ENCODE measurements at places on chromosomes 12 and 14.

DNA sequence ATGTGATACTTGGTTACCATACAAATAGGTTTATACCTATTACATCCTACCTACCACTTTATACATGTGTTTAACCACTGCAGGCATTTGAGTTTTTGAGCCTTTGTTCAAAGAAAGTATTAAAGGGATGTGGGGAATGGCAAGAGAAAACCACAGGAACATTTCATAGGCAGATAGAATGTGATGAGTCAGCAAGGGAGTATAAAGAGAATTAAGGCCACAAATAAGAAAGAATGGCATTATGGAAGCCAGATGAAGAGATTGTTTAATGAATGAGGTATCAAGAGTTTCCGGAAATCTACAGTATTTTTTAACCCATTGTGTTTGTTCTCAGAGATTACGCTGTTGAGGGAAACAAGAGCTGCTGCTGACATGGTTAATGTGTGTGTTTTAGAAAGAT is 66.9 kb downstream of the METTL25 start:
- DNase-seq = no peak

DNA sequence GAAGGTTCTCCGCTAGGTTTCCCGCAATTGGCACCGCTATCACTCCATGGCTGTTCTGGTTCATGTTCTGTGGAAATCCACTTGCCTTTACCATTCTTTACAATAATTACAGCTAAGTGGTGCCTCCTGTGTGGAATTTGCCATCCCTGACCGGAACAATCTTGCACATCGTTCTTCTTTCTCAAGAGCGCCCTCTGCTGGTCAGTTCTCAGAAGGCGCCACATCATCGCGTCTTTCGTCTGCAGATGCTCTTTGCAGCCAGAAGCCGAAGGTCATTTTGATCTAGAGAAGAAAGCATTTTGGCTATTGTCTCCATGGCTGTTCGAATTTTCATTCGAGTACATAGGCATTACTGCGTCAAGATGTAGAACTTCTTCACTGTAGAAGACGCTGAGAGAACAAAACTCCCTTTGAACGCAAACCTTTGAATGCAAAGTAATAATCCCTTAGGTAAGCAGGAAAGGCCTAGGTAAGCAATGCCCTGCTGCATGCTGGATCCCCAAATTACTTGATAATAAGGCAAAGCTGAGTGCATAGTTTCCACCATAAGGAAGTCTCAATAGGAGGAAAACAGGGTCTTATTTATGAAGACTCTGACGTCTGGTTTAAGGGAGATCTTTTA is 10.1 kb upstream of the RTRAF start:
- peak; percentile 80 for DNase-seq

- DNase-seq = no peak
These were observed 83.5 kb downstream of the CAND1 start for GRCh38 chr12:67352682-67353081.

- no peak for DNase-seq
These were observed 29.2 kb upstream of the C14orf180 start for GRCh38 chr14:104550340-104550860.

DNA sequence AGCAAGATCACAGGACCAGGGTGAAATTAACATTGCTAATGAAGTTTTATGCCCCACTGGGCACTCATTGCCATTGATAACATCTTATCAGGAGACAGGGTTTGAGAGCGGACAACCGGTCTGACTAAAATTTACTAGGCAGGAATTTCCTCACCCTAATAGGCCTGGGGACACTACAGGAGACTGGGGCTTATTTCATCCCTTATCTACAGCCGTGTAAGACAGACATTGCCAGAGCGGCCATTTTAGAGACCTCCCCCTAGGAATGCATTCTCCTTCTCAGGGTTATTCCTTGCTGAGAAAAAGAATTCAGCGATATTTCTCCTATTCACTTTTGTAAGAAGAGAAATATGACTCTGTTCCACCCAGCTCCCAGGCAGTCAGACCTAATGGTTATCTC is 8.3 kb downstream of the OR4K17 start:
- DNase-seq = no peak

DNA sequence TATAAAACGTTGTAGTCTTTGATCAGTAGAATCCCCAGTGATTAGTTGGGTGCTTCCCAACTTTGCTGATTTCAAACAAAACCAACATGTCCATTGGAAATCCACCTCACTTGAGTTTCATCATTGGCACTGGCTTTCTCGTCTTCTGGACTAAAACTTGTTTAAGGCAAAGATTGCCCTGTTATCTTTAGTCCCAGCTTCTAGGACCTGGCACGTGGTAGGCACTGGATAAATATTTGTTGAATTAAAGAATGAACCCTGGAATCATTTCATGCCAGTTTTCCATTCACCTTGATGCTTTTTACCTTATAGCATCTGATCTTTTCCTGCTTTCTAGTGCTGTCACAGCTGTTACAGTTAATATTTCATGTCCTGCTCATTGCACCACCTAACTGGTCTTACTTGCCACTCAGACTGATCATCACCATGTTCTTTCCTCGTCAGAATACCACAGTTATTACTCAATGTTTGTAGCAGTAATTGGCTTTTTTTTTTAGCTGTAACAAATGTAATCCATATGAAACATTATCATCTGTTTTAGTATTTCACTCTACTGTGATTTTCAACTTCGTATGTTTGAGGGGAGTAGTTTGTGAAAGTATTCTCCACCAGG is 7.3 kb upstream of the C12orf50 start:
- no peak for DNase-seq

- DNase-seq = no peak
These were observed 89.9 kb downstream of the NKX2-1 start for GRCh38 chr14:36430169-36430568.

DNA sequence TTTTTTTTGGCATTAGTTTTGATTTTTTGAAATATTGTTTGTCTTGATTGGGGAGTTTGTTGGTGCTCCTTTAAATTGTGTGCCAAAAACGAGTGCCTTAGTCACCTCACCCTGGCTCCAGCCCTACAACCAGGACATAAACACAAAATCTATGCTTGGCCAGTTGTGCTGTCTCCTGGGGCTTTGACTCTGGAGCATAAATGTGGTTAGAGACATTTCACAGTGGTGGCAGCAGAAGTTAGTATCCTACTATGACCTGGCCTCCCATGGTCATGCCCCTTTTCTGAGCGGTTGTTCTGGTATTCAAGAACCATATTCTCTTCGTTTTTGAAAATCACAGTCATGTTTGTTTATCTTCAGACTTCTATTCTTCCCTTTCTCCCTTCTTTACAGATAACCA is 70.7 kb upstream of the PSMA6 start:
- no peak for DNase-seq

- no peak for DNase-seq
These were observed 167.5 kb upstream of the NOVA1 start for GRCh38 chr14:26765301-26765700.

DNA sequence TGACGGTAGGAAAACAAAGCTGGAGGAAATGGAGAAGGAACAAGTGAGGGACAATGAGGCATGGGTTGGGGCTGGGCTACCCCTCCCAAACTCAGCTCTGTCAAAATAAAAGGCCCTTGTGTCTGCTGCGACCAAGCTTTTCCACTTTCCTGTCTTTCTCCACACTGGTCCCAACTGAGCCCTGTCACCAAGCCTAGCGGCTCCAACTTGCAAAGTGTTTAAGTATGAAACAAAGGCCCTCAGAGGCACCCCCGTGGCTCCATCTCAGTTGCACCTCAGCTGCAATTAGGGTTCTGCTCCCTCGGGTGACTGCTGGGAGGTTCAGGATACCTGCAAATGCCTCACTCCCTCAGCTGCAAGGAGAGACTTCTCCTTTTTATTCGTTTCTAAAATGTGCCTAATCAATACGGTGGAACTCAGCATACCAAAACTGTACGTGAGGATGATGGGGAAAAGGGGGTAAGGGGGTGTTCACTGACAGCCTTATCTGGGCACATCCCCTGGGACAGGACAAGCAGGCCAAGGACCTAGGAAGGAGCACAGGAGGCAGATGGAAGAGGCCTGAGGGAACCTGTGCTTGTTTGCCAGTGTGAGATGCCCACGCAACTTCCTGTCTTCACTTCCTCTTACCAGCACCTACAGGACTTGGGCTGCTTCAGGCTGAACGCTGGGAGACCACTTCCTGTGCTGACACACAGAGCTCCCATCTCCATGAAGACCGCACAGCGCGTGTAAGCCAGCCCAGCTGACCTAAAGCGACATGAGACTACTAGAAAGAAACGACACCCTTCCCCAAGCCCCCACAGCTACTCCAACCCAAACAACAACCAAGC is 8.9 kb downstream of the VAMP1 start:
- DNase-seq = peak; percentile 58

- no peak for DNase-seq
These were observed 5.4 kb downstream of the VWF start for GRCh38 chr12:6118891-6119568.

GRCh38 chr12:54442961-54443360 is 23.9 kb upstream of the ITGA5 start:
- DNase-seq = no peak

DNA sequence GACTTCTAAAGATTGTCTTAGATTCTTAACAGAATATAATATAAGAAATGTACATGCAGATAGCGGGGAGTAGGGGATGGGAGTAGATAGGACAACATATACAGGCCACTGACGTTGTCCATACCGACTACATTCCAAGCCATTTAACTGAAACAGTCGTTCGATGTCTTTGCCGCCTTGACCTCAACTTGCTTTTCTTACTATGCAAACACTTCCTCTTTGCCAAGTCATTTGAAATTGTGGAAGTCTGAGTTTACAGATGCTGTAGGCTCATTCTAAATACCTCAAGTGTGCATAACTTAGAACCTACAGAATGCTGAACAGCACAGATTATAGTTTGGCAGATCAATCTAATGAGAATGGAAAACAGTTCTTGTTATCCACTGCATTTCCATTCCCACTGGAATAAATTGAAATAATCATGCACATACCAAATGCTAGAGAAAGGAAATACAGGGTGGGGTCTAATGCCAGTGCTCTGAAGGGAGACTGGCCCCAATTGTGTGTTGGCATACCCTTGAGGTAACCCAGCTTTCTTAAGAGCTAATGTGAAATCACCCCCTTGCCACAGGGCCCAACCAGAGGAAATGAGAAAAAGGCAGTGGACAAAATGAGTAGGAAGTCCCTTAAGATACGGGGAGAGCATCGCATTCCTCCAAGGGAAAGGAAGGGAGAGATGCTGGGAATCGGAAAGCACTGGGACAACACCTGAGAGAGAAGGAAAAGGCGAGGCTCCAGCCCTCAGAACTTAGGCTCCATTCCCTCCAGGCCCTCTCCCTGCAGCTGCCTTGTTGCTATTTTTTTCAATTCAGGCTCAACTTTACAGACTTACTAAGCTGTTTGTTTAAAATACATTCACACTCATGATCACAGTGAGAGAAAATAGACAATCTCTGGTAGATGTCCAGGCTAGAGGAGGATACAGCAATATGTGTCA is 380.9 kb upstream of the TMTC1 start:
- DNase-seq = no peak

DNA sequence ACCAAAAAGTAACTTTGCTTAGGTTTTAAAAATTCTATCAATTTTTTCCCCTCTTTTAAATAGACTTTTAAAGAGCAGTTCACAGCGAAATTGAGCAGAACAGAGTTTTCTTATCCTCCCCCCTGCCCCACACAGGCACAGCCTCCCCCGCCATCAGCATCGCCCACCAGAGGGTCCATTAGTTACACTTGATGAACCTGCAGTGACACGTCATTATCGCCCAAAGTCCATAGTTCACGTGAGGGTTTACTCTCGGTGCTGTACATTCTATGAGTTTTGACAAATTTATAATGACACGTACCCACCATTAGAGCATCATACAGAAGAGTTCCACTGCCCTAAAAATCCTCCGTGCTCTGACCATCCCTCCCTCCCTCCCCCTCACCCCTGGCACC is 58.4 kb downstream of the FZD10 start:
- DNase-seq = no peak

GRCh38 chr14:98958048-98958631 is 313.9 kb downstream of the BCL11B start:
- no peak for DNase-seq

DNA sequence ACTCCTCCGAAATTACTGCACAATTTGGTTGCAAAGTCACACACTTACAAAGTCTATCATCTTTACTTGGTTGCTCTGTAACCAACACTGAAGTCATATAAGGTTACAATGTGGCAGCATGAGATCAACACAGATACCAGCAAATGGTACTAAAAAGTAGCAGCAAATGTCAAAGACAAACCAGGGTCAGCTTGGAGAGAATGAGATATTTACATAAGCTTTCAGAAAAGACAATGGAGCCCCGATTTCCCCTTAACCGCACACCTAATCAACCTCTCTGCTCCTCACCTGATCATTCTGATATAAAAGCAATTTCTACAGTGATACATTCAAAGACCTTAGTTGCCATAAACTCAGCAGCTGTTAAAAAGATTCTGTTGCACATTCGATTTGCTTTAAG is 76.4 kb upstream of the FOXN3 start:
- DNase-seq = no peak

DNA sequence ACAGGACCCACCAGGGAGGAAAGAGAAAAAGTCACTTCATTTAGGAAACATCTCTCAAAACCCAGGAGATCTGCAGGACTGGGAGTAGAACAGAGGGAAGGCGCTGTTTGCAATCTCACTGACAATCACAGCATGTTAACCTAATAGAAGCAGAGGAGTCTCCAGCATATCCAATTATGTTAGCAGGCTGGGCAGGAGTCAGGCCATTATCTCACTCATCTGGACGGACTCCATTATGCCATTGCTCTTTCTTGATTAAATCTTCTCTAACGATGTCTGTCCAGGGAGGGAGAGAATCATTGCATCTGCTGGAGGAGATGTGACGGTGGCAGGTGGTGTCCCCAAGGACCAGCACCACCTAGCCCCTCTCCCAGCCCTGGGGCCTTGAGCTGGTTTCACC is 203.8 kb upstream of the SFSWAP start:
- no peak for DNase-seq

- DNase-seq = no peak
These were observed 16.9 kb upstream of the AICDA start for GRCh38 chr12:8629486-8630033.

DNA sequence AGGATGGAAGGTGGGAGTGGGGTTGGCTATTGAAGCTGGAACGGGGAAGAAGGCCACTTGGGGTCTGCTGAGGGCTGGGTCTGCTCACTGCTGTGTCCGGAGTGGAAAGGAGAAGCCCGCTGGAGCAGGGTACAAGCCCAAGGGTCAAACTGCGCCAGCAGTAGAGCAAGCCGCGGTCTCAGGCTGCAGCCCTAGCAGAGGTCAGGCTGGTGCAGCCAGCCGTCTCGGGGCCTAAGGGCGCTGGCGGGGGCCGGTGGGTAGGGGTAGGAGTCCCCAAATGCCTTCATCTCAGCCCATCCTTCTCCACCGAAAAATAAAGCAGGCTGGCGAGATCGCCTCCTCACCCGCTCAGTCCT is 718 bp upstream of the JDP2 start:
- no peak for DNase-seq

DNA sequence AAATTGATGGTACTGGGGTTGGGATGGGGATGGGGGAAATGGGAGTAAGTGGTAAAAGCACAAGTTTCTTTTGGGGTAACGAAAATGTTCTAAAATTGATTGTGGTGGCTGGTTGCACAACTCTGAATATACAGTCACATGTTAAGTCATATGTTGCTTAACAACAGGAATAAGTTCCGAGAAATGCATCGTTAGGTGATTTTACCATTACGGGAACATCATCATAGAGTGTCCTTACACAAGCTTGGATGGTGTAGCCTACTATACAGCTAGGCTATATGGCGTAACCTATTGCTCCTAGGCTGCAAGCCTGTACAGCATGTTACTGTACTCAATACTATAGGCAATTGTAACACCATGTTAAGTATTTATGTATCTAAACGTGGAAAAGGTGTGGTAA is 31.0 kb downstream of the ITGA7 start:
- DNase-seq = no peak

GRCh38 chr14:60616461-60616959 is 32.8 kb downstream of the SIX1 start:
- DNase-seq = no peak

- no peak for DNase-seq
These were observed 20.6 kb upstream of the USP15 start for GRCh38 chr12:62239571-62239970.
